ENCODE measurements at places on chromosomes 1 and 21.

DNA sequence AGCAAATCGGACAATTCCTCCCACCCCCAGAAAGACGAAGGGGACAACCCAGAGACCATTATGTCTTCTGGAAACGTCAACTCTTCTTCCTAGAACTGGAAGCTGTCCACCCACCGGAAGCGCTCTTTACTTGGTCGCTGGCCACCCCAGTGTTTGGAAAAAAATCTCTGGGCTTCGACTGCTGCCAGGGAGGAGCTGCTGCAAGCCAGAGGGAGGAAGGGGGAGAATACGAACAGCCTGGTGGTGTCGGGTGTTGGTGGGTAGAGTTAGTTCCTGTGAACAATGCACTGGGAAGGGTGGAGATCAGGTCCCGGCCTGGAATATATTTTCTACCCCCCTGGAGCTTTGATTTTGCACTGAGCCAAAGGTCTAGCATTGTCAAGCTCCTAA is 3.2 kb downstream of the S1PR1 start:
- no peak for DNase-seq

DNA sequence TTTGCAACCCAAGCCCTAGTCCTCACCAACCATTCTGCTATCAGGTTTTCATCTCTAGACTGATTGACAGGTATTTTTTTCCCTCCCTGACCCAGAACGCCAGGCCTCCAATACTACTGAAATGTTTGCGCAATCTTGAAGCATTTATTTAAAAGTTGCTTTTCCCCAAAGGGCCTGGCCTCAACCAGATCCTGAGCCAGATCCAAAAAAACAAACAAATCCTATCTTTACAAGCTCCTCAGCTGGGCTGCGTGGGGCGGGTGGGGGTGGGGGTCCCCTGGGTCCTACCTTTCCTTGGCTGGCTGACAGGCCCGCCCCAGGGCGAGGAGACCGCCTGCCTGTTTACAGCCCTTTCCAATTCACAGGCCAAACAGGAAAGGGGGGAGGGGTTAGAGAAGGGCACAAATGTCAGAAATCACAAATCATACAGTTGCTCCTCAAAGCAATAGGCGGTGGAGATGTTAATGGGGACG is 98.8 kb downstream of the FOXD2 start:
- DNase-seq, result no peak

GRCh38 chr1:183873642-183874041 is 68.7 kb downstream of the RGL1 start:
- DNase-seq, result no peak

- no peak for DNase-seq
Measured at GRCh38 chr1:162172311-162173102, 103.0 kb downstream of the NOS1AP start.

DNA sequence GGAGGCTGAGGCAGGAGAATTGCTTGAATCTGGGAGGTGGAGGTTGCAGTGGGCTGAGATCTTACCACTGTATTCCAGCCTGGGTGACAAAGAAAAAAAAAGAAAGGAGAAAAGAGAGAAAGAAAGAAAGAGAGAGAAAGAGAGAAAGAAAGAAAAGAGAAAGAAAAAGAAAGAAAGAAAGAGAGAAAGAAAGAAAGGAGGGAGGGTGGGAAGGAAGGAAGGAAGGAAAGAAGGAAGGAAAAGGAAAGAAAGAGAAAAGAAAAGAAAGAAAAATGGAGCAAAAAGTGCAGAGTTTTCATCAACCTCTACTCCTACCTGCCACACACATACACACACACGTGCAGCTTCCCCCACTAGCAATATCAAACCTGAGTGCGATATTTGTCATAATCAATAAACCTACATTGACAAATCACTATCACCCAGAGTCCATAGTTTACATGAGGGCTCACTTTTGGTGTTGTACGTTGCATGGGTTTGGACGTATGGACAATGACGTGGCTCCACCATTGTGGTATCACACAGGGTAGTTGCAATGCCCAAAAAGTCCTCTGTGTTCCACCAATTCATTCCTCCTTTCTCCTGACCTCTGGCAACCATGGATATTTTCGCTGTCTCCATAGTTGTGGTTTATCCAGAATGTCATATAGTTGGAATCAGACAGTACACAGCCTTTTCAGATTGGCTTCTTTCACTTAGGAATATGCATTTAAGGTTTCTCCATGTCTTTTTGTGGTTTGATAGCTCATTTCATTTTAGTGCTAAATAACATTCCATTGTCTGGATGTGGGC is 36.5 kb downstream of the EVA1C start:
- no peak for DNase-seq

DNA sequence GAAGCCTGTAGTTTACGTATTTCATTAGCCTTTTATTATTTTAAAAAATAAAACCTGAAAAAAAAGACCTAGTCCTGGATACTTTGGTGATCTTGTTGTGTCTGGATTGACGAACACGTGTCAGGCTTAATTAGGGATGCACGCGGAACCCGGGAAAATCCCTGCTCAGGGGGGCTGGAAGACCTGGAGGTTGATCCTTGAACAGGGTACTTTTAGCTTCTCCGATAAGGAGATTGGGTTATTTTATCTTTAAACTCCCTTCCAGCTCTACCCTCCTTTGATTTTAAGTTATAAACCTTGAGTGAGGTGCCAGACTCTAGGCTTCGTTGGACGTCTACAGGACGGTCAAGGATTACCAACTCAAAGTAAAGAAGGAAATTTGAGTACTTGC is 552 bp upstream of the ZNF691 start:
- no peak for DNase-seq

- no peak for DNase-seq
Measured at GRCh38 chr1:48469616-48470480, 2.2 kb downstream of the SPATA6 start.

GRCh38 chr1:166876540-166876838 is 425 bp upstream of the TADA1 start:
- no peak for DNase-seq

Data from osteocyte (in vitro differentiated cells).